ENCODE measurements at places on chromosomes 11 and 22.

DNA sequence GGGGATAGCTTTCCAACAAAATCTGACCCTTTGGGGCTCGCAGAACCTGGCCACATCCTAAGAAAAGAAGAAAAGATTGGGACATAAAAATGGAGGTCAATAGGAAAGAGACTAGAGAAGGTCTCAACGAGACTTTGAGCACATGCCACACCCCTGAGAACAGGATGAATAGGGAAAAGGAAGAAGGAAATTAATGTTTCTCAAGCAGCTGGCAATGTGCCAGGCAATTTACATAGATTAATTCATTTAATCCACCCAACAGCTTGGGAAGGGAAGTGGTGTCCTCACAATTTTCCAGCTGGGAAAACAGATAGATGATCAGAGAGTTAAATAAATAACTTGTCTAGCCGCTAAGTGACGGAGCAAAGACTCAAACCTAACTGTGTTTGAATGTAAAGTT, 50.7 kb downstream of the PAMR1 start:
- no peak for DNase-seq

DNA sequence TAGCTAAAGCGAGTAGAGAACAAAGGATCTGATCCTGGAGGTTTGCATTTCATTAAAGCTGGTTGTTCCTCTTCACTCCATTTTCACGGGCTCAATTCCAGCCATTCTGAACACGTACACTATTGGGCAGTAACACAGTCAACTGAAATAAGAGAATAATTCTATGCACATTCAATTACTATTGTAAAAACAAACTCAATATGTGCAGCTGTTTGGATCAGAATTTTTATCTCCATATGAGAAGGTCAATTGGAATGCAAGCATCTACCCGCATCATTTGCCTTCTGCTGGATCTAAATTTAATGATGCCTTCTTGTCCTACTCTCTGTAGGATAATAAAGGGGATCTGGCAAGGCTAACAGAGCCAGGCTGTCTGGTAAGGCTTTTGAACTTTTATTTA, 562.8 kb upstream of the CCDC179 start:
- DNase-seq, result peak; percentile 20

DNA sequence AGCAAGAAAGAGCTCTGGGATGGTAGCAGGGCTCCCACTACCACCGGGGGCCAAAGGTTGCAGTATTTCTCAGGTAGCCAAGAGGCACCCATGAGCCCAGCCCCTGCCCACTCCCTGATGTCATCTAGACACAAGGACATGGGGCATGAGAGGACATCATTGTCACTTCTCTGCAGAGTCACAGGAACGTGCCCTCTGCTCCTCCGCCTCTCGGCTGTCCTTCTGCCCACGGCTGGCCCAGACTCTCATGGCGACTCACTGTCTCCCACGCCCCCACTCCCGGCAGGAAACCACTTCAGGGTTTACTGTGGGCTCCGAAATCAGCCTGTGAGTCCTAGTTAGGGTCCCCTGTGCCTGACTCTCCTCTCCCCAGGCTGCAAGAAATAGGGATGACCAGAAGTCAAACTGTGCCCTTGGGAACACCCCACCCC, 1.8 kb upstream of the GAL start:
- no peak for DNase-seq

- no peak for DNase-seq
Measured at GRCh38 chr11:78020246-78020645, 2.8 kb downstream of the KCTD14 start.

GRCh38 chr11:124640666-124641065, 18.0 kb downstream of the TBRG1 start:
- DNase-seq, result no peak

- DNase-seq, result no peak
Measured at GRCh38 chr11:46457659-46458424, 66.3 kb upstream of the CHRM4 start.

DNA sequence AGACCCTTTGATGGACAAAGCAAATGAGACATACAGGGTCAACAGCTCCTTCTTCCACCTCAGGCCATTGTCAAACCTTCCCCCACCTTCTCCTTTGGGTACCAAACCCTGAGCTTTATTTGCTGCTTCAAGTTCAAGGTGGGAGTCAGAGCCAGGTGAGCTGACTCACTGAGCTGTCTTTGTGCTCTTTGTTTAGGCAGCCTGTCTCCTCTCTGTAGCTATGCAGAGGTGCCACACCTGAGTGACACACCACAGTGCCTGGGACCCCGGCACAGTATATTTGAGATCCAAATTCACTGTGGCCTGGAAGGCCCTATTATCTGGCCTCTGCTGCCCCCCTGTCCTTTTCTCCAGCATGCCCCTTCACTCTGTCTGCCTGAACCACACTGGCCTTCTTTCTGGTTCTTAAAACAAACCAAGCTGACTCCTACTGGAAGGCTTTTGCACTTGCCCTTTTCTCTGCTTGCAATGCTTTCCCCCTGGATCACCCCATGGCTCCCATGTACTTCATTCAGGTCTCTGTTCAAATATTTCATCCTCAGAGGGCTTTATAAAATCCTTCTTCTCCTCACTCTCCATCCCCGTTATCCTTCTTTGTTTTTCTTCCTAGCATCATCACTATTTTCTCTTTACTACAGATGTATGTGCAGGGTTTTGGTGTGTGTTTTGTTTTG, 16.1 kb downstream of the LMO2 start:
- no peak for DNase-seq

- no peak for DNase-seq
Measured at GRCh38 chr11:75598264-75598663, 36.2 kb downstream of the SERPINH1 start.

GRCh38 chr22:24506802-24507438, 11.8 kb downstream of the UPB1 start:
- DNase-seq, result no peak

- no peak for DNase-seq
Measured at GRCh38 chr11:127670374-127671119, 670.0 kb upstream of the KIRREL3 start.

DNA sequence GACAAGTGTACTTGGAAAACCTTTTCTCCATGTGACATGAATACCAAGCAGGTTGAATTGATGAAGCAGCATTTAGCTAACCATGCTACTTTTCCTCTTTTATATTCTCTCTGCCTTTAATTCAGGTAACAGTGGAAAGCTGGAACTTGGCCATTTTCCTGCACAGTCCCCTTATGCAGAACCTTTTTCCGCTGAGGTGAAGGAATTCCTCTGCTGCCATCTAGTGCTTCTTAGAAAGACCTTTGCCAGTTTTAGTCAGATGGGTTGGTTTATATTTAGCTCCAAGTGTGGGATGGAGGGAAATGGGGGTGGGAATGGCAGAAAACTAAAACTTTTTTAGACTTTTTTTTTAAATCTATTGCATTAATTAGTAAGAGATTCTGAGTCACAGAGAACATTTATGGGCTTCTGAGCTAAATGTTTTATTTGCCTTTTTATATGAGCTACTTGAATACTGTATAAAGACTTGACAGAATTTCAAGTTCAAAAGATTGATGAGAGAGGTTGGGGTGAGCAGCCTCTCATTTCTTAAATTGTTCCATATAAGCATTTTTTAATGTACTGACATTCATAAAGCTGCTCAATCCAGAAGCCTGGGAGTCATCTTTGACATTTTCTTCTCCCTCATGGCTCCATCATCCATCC, 153.9 kb upstream of the ZC3H12C start:
- peak; percentile 4 for DNase-seq

DNA sequence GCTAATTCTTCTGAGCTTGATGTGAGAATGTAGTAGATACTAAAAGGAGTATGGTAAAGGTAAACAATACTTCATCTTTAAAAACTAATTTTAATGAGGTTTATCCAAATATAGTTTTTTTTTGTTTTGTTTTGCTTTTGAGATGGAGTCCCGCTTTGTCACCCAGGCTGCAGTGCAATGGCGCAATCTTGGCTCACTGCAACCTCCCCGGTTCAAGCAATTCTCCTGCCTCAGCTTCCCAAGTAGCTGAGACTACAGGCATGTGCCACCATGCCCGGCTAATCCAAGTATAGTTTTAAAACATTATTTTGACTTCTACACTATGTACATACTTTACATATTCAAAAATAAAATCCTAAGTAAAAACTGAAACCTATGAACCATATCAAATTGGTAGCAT, 4.1 kb downstream of the ZBTB44 start:
- no peak for DNase-seq

GRCh38 chr22:18056161-18056666, 21.6 kb upstream of the PEX26 start:
- DNase-seq, result peak; percentile 82

DNA sequence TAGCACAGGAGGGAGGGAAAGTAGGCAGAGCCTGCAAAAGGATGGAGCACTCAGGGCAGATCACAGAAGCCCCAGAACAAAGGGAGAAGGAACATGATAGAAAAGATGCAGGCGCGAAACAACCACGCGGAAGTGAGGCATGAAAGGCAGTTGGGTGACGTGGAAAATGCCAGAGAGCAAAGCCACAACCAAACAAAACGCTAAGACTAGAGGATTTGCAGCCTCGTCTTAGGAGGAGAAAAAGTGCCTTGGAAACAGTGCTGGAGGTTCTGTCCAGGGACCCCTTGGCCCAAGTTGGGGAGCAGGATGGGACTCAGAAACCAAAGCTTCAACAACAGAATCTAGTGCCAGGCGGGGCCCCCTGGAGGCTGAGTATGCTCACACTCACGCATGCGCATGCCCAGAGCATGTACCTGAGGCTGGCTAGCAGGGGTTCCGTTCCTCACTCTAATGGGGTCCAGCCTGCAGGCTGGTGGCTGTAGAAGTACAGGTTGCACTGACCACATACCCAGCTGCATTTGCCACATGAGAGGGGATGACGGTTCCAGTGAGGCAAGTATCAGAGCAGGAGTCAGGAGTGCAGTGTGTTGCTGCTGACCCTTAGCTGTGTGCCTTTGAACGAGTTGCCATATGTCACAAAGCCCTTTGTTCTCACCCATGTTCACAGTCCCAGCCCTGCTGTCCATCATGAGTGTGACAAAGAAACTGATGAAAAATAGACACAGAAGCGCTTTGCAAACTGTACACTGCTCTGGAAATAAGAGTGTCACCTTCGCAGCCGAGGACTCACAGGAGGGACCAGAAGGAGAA, 568.6 kb upstream of the CADM1 start:
- no peak for DNase-seq

GRCh38 chr22:33477120-33478111, 419.2 kb upstream of the SYN3 start:
- no peak for DNase-seq

- DNase-seq, result no peak
Measured at GRCh38 chr22:43198126-43198525, 11.2 kb upstream of the TTLL12 start.

DNA sequence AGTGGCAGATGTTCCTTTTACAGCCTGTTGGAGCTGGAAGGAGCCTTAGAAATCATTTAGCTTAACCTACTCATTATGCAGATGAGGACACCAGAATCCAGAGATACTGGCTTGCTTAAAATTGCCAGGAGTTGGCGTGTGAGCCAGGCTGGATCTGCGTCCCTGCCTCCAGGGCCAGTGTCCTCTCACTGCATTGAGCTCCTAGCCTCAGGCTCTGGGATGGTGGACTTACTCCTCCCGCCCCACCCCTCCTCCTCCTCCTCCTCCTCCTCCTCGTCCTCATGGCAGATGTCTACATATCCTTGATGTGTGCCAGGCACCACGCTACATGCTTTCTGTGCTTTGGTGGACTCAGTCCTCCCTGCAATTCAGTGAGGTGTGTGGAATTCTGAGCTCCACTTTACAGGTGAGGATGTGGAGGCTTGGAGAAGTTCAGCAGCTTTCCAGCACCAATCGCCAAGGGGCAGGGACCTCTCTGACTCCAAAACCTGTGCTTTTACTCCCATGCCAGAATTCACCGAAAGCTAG, 24.1 kb downstream of the ADAMTS15 start:
- DNase-seq, result no peak

- no peak for DNase-seq
Measured at GRCh38 chr22:24831687-24832086, 25.7 kb downstream of the SGSM1 start.

- DNase-seq, result no peak
Measured at GRCh38 chr11:129323896-129324502, 51.6 kb upstream of the BARX2 start.

DNA sequence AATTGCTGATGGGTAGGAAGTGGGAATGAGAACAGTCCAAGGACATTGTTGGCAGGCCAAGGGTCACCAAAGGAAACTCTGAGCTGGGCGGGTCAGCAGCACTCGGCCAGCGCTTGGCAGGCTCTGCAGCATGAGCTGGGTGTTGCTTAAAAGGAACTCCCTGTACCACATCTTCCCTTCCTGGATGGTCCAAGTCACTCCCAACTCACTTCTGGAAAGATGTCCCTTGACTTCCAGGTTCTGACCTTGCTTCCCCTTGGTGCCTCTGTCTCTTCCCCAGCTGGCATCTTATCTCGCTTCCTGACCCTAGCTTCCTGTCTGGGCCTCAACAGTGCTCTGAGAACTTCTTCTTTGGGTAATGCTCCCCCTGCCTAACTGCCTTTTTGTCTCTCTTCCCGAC, 24.8 kb upstream of the SWAP70 start:
- no peak for DNase-seq

GRCh38 chr11:125071846-125072217, 8.7 kb downstream of the SLC37A2 start:
- no peak for DNase-seq

GRCh38 chr11:46465683-46466082, 74.1 kb upstream of the CHRM4 start:
- no peak for DNase-seq

- no peak for DNase-seq
Measured at GRCh38 chr11:117423046-117423575, 95.5 kb downstream of the CEP164 start.

GRCh38 chr22:31089160-31090100, 8.3 kb downstream of the SMTN start:
- DNase-seq, result no peak

GRCh38 chr22:47343611-47344010, 581.2 kb downstream of the TBC1D22A start:
- no peak for DNase-seq

GRCh38 chr22:50504369-50505211, 2.9 kb downstream of the LMF2 start:
- no peak for DNase-seq

DNA sequence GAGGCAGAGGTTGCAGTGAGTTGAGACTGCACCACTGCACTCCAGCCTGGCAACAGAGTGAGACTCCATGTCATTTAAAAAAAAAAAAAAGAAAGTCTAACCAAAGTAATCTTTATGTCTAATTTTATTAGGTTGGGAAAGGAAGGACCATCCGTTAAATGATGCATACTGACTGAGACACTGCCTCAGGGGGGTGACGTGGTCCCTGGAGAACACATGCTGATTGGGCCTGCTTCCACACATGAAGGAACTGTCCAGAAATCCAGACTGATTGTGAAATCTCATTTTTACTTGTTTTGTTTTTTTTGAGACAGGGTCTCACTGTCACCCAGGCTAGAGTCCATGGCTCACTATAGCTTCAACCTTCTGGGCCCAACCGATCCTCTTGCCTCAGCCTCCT, 5.5 kb downstream of the SF3A1 start:
- DNase-seq, result peak; percentile 62

- DNase-seq, result no peak
Measured at GRCh38 chr11:65658174-65659021, 4.3 kb downstream of the RELA start.

- no peak for DNase-seq
Measured at GRCh38 chr22:47053726-47054141, 291.3 kb downstream of the TBC1D22A start.

- DNase-seq, result no peak
Measured at GRCh38 chr11:19989191-19989590, 171.1 kb downstream of the DBX1 start.
